Epithelial cell of proximal tubule (primary cell): ENCODE measurements at places on chromosomes 13 and 19.

DNA sequence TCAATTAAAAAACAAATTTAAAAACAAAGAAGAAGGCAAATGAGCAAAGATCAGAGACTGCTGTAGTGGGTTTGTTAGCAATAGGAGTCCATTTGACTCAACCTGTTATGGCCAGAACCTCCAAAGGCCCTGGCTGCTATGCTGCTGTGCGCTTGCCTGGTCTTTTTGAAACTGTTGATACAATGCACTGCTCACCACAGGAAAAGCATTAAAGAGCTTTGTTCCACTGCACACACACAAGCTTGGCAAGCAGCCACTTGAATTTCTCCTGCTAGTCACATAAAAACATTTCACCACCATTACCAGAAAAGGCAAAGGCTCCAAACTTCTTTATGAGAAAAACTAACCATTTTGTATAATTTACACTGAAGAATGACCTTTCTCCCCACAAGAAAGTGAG is 132.2 kb downstream of the FREM2 start:
- DNase-seq = peak; percentile 42

- no peak for DNase-seq
Observed at GRCh38 chr19:11580116-11580515, 2.7 kb upstream of the ACP5 start.

DNA sequence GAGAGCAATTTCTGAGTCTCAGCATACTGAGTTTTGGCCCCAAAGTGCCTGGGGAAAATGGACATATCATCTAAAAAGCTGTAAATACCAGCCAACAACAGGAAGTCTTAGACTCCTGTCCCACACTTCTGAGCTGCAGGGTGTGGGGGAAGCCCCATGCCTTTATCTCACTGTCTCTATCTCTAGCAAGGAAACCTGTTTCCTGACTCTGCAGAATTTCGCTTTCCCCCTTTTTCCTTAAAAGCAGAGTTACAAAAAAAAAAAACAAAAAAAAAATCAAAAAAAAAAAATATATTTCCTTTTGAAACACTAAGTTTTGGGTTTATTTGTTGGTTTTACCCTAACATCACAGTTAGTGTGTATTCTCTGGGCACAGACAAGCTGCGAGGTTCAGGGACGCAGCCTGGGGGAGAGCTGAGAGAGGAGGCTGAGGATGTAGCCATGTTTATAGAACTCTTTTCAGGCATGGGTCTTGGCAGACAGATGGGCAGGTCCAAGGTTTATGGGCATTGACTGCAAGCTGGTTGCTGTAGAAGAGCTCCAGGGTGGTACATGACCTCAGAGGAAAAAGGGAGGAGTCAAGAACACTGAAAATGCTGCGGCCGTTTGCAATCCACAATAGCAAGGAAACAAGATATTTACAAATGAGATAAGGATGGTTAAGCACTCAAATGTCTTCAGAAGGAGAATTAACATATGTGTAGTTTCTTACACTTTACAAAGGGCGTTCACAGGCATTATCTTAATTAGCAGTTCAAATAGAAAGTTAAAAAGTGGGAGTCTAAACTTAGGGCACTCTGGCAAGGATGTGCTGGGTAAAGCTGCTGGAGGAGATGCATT is 4.9 kb downstream of the MBNL2 start:
- no peak for DNase-seq

DNA sequence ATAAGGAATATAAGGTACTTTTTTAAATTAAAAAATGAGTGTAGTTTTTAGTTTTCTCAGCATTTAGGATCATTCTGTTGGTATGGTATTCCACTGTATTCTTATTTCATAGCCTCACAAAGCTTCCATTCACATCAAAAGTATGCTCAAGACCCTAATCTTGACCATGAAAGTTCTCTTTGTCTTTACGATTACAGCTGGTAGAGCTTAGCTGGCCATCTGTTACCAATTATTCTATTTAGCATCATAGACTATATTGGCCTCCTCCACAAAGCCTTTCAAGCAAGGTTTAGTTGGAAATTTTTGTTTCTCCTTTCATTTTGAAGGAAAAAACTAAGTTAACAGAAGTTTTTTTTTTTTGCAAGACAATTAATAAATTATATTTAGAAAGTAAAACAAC is 245.1 kb downstream of the KCTD12 start:
- no peak for DNase-seq

DNA sequence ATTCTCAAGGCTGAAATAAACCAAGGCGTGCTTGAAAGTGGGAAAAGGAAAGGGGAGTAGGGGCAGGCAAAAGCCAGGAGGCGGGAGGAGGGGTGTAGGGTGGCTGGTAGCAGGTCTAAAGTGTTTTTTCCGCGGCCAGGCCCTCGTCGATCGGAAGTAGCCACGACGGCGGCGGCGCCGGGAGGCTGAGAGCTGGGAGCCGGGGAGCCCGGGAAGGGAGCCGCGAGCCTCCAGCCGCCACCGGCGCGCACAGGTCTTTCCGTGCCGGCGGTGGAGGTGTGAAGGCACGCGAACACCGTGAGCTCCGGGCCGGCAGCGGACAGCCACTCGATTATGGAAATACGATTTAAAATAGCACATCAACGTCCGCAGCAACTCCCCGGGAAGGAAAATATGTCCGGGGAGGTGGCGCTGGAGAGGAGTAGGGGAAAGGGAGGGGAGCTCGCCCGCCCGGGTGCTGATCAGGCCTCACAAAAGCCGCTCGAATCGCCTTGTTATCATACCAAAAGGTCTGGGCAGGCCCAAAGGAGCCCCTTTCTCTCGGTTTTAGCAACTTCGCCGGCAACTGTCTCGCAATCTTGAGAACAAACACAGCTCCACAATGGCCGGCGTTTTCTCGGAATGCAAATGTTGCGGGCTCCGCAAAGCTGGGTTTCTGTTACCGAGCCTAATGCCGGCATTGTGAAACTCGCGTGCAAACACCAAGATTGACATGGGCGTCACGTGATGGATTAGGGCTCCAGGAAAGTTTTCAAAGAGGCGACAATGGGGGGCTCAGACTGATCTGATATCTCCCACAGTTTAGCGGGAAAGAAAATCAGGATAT is 2.9 kb upstream of the PCDH8 start:
- no peak for DNase-seq

DNA sequence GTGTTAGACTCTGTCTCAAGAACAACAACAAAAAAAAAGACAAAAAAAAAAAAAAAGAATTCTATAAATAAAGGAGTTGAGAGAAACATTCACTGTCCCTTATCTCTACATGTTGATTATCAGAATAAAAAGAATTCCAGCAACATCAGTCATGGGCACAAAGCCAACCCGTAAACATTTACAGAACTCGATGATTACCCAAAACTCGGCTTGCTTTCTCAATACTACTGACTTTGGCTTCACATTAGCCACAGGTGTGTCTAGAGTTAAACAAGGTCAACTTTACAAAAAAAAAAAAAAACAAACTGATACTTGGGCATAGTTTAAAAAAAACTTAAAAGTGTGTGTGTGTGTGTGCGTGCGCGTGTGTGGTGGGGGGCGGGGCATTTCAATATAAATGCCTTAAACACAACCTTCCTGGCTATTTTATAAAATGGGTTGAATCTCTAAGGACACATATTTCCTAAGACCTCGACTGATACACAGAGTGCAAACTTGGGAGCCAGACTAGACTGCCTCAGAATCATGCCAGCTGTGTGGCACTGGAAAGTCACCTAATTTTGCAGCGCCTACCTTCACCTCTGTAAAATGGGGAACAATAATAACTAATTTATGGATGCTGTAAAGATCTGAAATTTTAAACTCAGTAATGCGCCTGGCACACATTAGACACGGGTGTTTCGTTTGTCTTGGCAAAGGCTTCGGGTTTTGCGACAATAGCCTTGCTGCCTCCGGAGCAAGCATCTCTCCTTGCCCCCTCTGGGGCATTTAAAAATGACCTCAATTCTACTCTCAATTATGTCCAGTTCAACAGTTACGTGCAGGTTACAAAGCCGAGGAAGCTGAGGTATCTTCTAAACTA is 922 bp downstream of the EBPL start:
- DNase-seq = no peak

- DNase-seq = no peak
Observed at GRCh38 chr19:55032170-55032800, 5.8 kb downstream of the GP6 start.

DNA sequence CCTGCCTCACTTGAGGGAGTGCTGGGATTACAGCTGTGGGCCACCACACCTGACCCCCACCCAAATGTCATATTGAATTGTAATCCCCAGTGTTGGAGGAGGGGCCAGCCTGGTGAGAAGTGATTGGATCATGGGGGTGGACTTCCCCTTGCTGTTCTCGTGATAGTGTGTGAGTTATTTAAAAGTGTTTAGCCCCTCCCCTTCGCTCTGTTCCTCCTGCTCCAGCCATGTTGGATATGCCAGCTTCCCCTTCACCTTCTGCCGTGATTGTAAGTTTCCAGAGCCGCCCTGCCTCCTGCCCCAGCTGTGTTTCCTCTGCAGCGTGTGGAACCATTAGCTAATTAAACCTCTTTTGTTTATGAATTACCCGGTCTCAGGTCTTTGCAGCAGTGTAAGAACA is 13.7 kb downstream of the CHAMP1 start:
- DNase-seq = no peak

- DNase-seq = no peak
Observed at GRCh38 chr13:95741584-95742563, 64.9 kb downstream of the DNAJC3 start.

- DNase-seq = no peak
Observed at GRCh38 chr13:44629465-44630183, 53.5 kb upstream of the TSC22D1 start.

DNA sequence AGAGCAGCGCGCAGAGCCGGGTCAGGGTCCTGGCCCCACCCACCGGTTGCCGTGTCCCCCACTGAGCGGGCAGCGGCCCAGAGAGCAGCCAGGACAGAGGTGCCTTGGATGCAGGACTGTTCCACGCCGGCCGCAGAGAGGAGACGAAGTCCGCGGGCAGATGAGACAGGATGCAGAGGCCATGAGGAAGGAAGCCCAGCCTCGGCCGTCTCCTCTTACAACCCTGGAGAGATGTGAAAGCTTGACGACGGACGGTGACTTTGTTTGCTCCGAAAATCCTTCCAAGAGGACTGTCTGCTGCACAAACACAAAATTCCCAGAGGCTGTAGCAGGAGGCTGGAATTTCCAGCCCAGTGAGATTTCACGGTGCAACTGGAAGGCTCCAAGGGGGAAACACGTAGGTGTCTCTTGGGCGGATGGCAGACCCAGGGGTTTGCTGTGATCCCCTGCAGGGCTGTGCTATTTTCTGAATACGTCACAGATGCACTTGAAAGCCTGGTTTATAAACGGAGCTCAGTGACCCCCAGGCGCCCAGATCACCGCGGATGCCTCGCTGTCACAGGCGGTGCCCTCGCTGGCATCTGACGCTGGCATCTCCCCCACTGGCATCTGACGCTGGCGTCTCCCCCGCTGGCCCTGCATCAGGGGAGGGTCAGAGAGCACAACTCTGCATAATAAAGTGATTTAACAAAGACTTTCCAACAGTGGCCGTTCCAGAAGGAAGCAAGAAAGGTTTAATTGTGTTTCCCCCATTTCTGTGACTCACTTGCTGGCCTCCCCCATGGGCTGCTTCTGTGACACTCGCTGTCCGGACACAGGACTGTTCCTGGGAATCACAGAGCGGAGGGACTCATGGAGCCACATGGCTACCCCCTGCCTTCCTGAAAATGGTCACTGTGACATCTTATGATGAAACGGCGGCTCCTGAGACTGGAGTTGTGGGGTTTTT is 62.0 kb upstream of the C13orf46 start:
- DNase-seq = no peak

GRCh38 chr19:31818798-31819105 is 469.5 kb upstream of the TSHZ3 start:
- no peak for DNase-seq

DNA sequence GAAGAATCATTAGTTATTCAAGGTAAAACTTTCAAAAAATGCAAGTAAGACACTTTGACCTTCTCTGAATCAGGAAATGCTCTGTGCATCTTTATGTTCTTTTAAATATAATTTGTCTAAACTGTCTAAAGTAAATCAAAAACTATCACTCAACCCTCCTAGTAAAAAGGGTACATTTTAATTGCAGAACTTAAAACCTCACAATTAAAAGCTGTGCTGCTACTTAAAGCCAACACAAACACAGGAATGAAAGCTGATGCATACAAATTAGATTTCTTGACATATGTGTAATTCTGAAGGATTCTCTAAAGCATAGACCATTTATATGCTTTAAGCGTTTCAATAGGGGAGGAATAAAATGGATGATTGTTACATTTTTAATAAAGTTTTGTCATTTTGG is 58.3 kb downstream of the DACH1 start:
- DNase-seq = no peak

DNA sequence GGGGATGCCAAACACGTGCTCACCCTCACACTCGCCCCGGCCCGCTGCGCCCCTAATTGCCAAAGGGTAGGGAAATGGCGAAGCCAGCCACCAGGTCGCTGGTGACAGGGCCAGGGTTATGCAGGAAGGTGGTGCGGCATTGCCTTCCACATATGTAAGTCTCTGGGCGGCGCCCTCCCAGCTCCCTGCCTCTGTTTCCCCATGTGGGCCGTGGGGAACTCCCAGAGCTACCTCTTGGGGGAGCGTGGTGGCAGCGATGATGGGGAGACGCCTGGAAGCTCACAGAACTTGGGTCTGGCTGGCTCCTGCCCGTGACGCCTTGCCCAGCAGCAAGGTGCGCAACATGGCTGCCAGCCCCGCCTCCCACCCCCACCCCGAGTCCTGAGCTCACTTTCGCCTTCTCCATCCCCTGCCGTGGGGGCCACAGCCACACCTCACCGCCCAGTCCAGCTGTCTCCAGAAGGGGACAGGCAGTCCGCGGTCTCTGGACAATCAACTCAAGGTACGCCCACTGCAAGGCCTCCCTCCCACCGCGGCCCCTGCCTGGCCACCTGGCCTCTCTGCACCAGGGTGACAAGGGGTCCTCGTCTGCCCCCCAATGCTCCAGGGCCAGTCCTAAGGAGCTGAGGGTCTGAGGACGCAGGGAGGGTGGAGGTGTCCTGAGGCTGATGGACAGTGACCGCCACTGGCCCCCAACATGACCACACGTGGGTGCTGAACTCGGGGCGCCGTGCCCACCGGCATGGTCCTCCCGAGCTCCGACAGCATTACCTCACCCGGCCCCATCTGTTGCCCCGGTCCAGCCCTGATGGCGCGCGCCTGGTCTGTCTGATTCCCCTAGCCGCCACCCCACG is 6.6 kb downstream of the C19orf25 start:
- DNase-seq = no peak

- DNase-seq = no peak
Observed at GRCh38 chr19:32201636-32202051, 143.8 kb upstream of the ZNF507 start.

GRCh38 chr19:50932018-50932689 is 20.7 kb downstream of the KLK5 start:
- no peak for DNase-seq
